ENCODE measurements at places on chromosomes 4 and X.

- no peak for DNase-seq
These were observed 434.1 kb downstream of the ANKRD50 start for GRCh38 chr4:124278477-124278876.

- DNase-seq, result peak; percentile 39
These were observed 64.8 kb upstream of the STOX2 start for GRCh38 chr4:183840311-183840710.

DNA sequence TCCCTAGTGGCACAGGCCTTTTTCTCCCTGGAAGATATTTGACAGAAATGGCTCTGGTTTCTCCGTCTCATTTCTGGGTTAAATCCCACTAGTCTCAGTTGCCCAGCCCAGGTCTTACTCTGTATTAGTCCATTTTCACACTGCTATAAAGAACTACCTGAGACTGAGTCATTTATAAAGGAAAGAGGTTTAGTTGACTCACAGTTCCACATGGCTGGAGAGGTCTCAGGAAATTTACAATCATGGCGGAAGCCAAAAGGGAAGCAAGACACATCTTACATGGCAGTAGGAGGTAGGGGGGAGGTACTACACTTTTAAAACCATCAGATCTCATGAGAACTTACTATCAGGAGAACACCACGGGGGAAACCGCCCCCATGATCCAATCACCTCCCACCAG is 81.9 kb downstream of the FHDC1 start:
- no peak for DNase-seq

DNA sequence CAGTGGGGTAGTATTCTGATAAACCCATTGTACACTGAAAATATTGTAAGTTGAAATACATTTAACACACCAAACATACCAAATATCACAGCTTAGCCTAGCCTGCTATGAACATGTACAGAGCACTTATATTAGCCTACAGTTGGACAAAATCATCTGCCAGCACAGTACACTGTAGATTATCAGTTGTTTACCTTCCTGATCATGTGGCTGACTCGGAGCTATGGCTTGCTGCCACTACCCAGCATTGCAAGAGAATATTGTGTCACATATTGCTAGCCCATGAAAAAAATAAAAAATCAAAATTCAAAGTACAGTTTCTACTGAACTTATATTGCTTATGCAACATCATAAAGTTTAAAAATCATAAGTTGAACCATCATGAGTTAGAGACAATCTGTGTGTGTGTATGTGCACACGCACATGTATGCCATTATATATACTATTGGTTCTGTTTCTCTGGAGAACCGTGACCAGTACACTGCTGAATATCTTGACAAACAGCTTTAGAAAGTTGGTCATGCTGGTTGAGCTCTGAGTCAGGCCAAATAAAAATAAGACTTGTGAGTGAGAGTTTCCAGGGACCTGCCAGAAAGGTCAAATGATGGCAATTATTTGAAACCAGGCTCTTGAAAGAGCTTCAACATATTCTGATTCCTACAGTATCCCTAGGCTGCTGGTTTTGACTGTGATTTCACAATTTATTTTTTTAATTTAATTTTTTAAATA is 238.5 kb downstream of the PRR32 start:
- no peak for DNase-seq

- no peak for DNase-seq
These were observed 17.1 kb upstream of the SMIM20 start for GRCh38 chr4:25896776-25897539.
